ENCODE measurements at places on chromosomes 13 and 19.

DNA sequence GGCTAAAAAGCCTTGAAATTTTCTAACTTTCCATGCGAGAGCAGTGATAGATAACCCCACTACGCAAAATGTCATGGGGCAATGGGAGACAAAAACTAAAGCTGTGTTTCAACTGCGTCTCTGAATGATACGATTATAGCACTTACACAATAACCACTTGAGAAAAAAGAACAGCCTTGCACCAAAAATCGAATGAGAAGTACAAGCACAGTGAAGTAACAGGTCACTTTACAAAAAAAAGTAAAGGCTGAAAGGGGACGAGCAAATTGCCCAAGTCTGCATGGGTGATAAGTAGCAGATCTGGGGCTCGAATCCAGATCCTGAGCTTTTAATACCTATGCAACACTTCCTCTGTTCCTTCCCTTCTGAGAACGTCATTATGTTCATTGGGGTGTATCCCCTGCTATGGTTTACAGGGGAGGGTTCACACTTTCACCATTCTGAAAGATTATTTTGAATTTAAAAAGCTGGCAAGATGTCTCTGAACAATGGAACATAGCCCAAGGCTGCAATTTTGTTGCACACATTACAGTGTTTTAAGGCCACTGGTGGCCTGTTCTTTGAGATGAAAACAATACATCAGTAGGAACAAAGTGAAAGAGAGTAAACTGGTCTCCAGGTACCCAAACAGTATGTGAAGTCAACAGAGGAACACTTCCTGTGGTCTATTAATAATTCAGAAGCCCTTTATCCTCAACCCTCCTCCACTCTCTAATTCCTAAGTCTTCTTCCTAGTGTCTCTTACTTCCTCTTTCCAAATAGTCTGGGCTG is 3.2 kb downstream of the CPB2 start:
- peak; percentile 59 for DNase-seq

GRCh38 chr19:35154525-35155406 is at the start of gene FXYD5:
Gene FXYD5, plus strand, starts transcription at chr19:35154735. Its CDS starts 816 bp downstream, at chr19:35155551.
- DNase-seq, result peak; percentile 90

- DNase-seq, result no peak
Observed at GRCh38 chr13:113631341-113632095, 26.5 kb downstream of the ATP4B start.

DNA sequence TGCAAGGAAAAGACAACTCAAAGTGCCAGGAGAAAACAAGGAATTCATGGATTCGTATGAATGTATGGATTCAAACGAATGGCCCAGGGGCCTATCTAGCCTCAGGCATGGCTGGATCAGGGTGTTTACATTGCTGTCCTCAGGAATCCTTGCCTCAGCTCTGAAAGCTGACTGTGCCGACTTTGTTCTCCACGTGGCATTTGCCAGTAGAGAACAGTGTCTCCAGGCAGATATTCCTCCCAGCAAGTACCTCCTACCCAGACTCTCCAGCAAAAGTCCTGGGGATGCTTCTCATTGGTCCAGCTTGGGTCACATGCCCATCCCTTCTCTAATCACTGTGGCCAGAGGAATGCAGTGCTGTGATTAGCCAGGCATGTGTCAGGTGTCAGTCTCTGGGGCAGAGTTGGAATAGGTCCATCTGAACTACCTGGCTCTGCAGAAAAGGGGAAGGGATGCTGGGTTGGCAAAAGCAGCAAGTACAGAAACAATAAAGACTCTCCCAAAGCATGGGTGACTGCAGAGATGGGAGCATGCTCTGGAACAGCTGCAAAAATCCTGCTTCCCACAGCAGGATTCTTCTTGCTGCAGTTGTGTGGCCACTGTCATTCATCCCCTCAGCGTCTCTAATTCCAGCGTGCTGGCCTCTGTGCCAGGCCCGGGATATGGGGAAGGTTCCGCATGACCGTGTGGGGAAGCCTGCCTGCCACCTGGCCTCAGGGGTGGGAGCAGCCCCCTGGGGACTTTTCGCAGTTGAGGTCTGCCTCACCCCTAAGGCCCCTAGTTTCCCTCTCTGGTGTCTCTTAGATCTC is 30.0 kb downstream of the CCNE1 start:
- no peak for DNase-seq

- DNase-seq, result no peak
Observed at GRCh38 chr13:114303700-114304327, 10.5 kb upstream of the CHAMP1 start.

DNA sequence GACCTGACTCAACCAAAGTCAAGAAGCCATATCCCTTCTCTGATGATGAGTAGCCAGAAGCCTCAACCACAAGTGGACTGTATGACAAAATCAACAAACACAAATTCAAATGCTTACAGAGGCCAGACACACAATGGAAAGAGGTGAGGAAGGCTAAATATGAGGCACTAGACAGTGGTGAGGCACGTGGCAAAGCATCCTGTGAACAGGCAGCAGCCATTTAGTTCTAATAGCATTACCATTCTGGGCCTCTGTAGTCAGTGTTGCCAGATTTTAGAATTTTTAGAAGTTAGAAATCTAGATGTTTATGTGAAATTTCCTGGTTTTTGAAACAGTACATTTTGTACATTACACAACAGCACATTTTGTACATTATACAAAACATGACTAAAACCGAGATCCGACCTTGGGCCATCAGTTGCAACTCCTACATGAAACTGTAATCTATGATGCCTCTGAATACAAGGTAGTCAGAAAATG is 403.3 kb downstream of the COG6 start:
- peak; percentile 5 for DNase-seq

- no peak for DNase-seq
Observed at GRCh38 chr19:10811391-10812111, 24.5 kb downstream of the TMED1 start.

GRCh38 chr13:31036731-31037695 is 104.6 kb downstream of the TEX26 start:
- peak; percentile 65 for DNase-seq

GRCh38 chr13:98370806-98371515 is 193.9 kb upstream of the RNF113B start:
- no peak for DNase-seq

DNA sequence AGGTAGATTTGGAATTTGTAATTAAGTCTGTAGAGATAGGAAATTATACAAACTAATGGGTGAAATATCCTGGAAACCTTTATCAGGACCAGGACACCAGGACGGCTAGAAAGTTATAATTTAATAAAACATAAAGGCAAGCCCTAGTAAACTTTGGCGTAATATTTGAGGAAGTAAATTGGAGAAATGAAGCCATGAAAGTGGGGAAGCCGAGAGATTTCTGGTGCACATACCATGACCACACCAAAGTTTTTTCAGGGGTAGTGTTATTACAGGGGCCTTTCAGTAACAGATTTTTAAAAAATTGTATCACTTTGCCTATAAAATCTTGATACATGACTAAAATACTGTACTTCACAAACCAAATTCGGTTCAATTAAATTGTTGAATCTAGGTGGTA is 54.7 kb upstream of the URAD start:
- DNase-seq, result peak; percentile 59

DNA sequence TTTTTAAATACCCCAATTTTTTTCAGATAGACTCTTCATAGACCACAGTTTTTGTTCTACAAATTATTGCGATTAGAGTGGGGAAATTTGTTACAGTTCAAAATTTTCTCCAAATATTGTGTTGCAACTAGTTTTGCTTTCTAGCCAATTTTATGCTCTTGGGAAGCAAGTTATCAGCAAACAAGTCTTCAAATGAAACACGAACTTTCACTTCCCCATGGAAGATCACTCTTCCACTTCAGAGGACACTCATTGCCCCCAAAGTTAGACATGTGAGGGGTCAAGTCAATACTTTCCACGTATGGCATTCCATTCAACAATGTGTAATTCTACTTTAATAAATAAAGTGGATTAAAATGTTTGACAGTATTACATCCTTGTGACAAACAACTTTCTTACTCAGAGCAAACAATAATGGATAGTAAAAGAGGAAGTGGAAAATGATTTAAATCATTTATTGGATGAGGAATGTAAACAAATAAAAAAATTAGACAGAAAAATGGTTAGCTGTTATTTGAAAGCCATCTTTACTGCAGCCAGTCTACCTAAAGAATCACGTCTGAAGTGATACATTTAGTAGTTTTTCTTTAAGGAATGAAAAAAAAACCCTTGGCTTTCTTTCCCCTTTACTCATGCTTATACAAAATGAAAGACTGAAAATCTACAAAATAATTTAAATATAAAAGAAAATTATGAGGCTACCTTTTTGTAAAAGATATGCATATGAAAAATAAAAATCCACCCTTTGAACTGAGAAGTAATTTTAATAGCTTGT is 41.2 kb upstream of the TNFSF11 start:
- DNase-seq, result peak; percentile 69

- DNase-seq, result peak; percentile 41
Observed at GRCh38 chr19:35303357-35303915, 11.5 kb downstream of the MAG start.

DNA sequence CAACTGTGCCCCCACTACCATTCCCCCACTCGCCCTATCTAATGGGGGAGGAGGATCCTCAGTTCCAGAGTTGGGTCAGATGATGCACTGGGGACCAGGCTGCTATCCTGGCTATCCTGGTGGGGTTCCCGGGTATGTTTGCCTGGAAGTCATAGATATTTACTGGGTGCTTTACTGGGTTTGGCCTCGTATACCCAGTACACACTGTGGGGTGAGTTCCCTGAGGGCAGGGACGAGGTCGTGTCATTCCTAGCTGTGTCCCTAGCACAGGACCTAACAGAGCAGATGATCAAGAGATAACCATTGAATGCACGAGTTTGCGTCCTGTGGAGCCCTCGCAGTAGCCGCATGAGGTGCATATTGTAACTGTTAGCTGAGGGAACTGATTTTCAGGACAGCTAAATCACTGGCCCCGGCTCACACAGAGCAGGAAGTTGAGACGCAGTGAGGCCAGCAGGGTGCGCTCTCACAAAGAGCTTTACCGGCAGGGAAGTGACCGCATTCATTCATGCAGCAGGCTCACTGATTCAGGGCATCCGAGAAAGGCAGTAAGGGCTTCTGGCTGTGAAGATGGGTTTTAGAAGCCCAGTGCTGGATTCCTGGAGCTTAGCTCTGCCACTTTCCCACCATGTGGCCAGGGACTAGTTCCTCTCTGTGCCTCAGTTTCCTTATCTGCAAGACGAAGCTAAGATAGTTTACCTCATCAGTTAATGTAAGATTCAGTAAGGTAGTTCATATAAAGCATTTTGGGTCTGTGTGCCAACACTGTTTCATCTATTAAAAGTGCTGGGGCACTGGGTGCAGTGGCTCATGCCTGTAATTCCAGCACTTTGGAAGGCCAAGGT is 6.0 kb downstream of the RUVBL2 start:
- peak; percentile 69 for DNase-seq

DNA sequence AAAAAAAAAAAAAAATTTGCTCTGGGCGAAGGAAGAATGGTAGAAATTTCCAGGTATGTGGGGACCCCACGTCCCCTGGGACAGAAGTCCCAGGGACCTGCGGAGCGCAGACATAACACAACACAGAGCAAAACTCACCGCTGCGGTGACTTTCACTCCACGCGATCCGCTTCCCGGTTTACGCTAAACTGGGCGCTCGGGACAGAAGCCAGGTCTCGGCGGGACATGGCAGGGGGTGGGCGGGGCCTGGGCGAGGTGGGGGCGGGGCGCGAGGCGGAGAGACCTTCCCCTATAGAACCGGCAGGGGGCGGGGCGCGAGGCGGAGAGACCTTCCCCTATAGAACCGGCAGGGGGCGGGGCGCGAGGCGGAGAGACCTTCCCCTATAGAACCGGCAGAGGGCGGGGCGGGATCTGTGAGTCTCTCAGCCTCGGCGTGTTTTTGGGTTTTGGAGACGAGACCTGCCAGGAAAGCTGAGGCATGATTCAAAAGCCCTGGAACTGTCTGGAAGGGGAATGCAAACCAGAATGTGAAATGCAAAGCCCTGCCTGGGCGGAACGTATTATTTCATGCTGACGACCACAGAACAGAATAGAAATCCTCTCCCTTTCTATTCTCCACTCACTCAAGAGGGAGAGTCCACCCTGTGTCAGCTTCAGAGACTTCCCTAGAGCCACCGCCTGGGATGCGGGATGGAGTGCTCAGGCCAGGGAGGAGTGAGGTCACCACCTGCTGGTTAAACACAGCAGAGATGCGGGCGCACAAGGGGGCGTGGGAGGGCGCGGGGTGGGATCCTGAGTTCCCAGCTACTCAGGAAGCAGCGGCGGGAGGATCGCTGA is 20.2 kb upstream of the ERVV-1 start:
- DNase-seq, result peak; percentile 83

DNA sequence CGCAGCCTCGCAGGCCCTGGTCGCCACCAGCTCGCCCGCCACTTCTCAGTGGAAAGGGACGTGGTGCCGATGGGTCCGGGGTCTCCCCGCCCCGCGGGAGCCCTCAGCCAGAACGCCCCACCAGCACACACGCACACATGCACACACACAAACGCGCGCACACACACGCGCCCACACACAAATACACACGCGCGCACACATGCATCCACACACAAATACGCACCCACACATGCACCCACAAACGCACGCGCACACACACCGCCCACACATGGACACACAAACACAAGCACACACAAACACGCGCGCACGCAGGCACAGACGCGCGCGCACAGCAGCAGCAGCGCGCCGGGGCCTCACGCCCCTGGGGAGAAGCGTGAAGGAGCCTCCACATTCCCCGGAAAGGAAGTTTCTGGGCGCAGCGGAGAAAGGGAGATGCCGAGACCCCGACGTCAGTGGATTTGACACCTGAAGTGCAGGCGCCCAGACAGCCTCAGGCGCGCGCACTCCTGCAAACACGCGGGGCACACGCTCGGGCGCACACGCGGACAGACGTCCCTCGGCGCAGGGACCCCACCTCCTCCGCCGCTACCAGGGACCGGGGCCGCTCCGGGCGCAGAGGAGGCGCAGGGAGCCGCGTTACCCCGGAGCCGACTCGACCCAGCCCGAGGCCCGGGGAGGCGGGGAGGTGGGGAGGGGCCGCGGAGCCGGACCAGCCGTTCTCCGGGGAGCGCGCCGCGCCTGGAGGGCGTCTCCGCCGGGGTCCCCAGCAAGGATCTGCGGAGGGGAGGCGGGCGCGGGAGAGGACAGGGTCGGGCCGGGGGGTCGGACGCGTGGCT is 622 bp downstream of the RASA3 start:
- DNase-seq, result peak; percentile 35

DNA sequence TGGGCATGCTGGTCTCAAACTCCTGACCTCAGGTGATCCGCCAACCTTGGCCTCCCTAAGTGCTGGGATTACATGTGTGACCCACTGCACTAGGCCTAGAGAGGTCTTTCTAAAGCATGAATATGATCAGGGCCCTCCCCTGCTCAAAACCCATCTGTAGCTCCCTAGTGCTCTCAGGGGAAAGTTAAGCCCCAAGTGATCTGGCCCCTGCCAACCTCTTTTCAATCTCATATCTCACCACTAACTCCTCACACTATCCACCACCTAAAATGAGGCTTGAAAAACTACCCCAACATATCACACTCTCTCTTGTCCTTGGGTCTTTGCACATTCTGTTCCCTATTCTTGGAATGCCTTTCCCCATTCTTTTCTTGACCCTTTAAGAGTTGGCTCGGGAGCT is 2.0 kb upstream of the DMWD start:
- DNase-seq, result no peak

GRCh38 chr19:47106821-47107201 is 6.8 kb downstream of the ZC3H4 start:
- DNase-seq, result peak; percentile 29
